ENCODE measurements at places on chromosomes 3 and 15.

DNA sequence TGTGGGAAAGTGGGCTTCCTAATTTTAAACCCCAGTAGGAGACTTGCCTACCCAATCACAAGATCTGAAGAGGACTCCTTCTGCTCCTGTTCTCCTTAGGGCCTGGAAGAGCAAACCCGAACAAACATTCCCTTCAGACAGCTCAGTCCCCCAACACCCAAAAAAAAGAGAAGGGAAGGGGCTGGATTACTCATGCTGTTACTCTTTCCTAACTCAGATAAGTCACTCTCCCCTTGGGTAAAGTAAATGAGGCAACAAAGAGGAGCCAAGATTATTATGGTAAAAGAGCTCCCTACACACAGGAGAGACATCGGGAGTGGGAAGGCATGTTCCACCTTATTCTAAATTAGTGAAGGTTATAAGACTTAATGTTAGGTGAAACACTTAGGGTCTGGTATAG, 18.1 kb upstream of the LEKR1 start:
- no peak for DNase-seq

- DNase-seq: no peak
Observed at GRCh38 chr3:51384055-51384725, 901 bp upstream of the MANF start.

DNA sequence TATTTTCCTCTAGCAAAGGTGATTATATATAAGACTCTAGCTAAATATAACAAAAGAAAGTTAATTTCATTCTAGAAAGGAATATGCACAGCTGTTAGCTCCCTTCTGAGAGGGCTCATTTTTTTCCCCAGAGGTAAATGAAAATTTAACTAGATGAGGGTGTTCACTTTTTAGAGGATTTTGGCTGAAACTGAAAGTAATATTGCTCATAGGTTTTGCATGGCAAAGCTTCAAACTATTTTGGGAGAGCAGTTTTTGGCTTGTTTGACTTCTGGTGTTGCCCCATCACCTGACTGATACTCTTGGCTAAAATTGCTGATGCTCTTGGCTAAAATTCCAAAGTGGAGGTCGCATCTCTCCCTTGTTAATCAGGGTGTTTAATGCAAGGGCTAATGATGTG, 311.9 kb downstream of the EDEM1 start:
- no peak for DNase-seq

DNA sequence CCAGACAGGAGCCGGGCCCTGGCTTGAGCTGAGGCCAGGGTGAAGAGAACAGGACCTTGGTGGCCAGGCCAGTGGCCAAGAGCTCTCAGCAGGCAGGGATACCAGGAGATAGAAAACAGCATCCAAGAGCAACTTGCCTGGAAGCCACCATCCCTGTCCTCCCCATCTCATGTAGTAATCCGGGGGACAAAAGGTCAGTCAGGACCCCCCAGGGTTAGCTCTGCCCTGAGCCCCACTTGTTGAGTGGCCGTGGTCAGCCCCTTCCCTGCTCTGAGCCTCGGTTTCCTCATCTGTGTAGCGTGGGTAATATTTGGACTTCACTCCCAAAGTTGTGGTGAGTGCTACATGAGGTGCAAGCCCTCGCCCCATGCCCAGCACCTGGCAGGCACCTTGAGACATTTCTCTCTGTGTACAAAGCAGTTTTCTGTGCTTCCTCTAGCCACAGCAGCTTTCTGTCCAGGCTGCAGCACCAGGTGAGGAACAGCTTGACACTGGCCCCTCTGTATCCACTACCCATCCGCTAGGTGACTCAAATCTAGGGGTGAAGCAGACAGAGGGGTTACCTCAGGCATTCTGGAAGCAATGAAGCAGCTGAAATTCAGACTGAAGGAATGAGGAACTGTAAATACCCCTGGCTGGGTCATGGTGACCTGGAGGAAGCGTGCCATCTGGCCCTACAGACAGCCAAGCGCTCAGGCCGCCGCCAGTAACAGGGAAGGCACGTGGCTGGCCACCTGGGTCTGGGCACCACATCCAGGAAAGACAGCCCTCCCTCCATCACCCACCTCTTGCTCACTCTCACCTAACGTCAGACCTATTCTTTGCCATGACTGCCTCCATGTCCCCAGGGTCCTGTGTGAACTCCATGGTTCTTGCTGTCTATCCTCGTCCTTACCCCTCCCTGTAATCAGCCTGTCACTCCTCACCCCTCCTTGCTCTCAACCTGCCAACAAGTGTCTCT, 6.7 kb downstream of the CISH start:
- peak; percentile 64 for DNase-seq

DNA sequence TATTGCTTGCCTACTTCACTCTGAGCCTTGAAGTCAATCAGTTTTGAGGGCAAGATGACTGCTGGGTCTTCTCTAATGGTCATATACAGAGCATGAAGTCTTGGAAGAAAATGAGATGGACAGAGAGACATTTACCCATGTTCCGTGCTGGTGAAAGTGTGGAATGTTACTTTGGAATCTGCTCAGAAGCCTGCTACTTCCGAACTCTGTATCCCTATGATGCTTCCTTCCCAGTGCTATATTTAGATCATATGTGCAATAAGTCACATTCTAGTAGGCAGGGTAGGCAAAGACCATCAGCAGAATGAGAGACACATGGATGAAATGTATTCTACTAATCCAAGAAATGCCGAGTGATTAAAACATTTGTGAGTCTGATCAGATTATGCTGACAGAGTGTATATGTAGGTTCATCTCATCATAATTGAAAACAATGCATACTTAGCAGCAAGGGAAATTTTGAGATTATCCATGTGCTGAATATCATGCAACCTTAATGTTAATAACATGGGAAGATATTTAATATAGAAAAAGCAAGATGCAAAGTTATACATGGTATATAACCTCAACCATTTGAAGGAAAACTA, 60.5 kb downstream of the RAB7A start:
- DNase-seq: peak; percentile 61

DNA sequence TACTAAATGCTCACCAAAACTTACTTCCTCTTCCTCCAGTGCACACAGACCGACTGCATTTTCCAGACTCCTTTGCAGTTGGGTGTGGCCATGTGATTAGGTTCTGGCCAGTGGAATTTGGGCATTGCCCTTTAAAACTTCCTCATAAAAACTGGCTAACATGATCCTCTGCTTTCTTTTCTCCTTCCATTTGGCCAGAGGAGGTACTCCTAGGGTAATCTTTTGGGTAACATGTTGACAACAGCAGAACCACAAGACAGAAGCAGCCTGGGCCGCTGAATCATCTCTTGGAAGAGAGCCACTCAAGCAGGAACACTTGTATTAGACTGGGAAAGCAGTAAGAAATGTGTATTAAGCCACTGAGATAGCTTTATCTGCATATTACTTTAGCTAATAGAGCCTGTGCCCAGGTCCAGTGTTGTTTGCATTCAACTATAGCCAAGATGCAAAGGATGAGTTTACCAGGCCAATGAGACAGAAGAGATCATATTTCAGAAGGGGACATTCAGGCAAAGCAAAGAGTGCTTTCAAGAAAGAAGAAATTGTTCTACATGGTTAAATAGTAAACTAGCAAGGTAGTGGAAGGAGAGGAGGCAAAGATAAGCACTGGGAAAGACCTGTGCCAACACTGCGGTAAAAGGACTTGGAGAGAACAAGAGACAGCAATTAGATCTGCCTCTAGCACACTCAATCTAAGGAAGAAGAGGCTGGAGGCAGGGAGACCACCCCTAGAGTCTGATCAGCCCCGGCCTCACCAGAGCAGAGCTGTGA, 79.8 kb downstream of the PLCH1 start:
- DNase-seq: peak; percentile 93

DNA sequence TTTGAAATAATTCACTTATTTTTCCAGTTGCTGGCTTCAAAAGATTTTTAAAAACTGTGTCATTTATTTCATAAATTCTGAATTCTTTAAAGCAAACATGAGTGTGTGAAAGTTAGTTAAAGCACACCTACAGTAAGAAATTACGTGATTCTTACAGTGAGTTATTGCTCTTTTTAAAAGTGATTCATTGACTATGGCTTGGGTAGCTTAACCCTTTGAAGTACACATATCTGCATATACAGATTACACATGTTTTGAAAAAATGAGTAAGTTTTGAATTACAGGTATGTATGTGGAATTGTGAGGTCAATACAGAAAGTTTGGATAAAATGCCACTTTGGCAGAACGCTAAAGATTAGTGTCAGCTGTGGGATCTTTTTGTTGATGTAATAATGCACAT, 64.5 kb upstream of the MBNL1 start:
- DNase-seq: no peak

DNA sequence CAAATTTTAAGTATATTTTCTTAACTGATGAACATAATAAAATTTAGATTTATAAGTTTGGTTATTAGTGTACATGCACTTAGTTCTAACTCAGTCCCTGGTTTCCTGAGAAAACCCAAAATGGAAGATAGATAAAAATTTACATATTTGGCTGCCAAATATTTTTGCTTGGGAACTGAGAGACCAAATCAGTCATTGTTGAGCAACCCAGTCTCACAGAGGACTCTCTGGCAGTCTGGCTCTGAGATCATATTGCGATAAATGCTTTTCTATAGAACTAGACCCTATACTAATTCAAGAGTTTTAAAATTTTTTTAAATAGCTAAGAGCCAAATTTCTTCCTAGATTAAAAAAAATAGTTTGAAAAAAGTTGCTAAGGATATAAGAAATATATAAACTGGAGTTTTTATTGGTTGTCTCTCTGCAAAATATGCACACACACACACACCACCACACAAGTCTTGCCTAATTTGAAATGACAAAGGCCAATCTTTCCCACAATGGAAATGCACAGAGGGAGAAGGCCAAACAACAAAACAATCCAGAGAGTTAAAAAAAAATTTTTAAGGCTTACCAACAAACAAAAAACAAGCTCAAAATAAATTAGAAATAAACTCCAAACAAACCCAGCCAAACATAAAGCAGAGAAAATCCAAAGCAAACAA, 259.5 kb downstream of the MECOM start:
- no peak for DNase-seq

- peak; percentile 99 for DNase-seq
Observed at GRCh38 chr3:172467170-172467824, 19.0 kb upstream of the GHSR start.

DNA sequence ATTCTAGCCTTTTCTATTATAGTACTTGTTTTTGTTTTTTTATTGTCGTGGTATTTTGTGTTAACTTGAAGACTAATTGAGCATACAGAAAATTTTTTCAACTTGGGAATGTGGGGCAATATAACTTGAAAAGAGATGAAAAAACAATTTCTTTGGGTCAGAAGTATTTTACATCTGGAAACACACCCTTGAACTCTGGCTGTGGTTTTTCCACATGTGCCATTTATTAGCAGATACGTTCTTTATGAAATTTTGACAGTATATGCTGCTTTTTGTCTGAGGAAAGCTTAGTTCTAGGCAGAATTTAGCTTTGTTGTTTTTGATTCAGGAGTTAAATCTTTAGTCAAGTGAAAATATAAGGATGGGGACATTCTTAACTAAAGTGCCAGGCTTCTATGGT, 44.7 kb downstream of the TCF12 start:
- no peak for DNase-seq

DNA sequence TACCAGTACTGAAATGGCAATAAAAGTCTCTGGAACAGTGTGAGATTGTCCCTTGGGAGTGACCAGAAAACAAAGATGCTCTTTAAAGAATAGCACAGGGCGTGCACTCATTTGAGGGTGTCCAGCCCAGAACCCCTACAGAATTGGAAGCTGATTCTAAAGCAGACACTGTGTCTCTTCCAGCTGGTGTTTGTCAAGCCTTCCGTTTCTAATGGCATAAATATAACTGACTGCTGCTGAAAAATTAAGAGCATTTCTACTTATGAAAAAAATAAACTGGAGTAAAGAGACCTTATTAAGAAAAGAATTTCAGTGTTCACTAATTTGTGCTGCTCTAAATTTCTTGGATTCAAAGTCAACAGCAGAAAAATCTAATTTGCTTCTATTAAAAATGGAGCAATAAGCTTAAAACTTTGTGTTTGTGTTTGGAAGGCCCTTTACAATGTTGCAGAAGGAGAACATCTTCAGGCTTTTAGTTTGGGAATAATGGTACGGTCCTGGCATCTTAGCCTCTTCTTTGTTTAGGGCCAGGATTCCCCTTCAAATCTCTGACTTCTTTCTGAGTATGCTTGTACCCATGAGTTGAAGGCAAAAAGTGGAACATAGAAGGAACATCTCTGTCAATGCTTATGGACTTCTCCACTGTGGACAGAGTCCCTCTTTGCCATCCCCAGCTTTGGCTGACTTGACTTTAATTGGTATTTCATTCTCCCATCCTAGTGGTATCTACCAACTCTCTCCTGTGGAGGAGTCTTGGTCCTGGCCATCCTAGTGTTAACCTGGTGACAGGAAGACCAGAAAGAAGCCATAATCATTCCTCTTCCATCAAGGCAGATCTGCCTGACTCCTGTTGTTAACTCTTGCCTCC, 65.9 kb downstream of the THSD4 start:
- DNase-seq: no peak

DNA sequence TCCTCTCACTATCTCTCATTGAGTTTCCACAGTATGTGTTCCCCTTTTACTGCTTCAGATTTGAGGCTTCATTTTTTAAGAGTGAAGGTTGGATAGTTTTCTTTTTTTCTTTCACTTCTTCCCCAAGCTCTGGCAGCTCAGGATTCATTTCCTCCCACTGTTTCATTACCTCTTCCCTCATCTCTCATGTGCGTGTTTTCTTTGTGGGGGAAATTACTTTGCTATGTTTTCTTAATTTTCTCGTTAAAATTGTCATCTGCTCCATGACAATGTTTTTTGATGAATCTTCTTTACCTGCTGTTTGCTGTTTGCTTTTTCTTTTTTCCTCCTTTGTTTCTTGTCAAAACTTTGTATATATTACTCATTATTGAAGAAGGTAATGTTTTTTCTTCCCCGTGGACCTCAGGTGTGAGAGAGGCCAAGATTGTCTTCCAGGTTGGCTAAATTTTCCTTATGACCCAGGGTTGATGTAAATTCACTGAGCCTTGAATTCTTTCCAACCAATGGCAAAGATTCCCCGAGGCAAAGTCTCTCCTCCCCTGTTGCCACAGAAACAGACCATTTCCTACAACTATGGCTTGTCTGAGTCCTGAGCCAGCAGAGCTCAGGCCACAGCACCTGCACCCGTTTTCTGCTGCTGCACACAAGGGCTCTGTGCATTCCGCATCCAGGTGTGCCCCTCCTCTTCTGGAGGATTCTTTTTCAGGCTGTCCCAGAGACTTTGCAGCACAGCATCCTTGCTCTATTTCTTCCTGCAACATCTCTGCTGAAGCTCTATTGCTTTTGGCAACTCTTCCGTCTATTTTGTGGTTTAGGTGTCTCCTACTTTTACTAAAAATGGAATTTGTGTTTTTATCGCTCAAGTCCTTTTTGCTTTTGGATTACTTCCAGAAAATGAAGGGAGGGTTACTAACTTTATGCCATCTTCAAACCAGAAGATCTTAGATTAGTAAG, 66.1 kb downstream of the NOX5 start:
- DNase-seq: peak; percentile 65

- DNase-seq: peak; percentile 50
Observed at GRCh38 chr3:129314386-129315222, 35.9 kb downstream of the HMCES start.

- DNase-seq: no peak
Observed at GRCh38 chr3:66265649-66266048, 44.8 kb downstream of the SLC25A26 start.

DNA sequence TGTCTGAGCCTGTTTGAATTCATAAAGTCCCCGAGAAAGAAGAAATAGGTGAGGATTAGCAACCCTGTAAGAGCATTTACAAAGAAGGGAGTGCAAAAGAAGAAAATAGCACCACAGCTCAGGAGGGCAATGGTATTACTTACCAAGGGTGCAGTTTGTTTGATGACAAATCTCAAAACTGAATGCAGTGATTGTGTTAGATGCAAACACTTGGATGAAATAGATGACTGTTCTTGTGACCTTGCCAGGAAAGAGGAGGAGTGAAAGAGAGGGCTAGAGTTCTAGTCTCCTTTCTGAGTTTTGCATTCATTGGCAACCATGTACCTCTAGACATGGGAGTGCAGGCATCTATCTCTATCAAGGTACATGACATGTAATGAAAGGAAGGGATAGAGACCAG, 1030.8 kb upstream of the CFAP20DC start:
- DNase-seq: no peak

Measured in renal cortical epithelial cell (primary cell).